ENCODE measurements at places on chromosomes 5 and 9. TPM values are rescaled to one million over a fixed set of nuclear protein-coding genes. Genes with fewer than 3 reads are reported as not detected.

- DNase-seq = no peak
These were observed 159.8 kb upstream of the MVB12B start for GRCh38 chr9:126166866-126167265.

Gene ADAMTSL1
- 0.46 TPM for total RNA-seq

DNA sequence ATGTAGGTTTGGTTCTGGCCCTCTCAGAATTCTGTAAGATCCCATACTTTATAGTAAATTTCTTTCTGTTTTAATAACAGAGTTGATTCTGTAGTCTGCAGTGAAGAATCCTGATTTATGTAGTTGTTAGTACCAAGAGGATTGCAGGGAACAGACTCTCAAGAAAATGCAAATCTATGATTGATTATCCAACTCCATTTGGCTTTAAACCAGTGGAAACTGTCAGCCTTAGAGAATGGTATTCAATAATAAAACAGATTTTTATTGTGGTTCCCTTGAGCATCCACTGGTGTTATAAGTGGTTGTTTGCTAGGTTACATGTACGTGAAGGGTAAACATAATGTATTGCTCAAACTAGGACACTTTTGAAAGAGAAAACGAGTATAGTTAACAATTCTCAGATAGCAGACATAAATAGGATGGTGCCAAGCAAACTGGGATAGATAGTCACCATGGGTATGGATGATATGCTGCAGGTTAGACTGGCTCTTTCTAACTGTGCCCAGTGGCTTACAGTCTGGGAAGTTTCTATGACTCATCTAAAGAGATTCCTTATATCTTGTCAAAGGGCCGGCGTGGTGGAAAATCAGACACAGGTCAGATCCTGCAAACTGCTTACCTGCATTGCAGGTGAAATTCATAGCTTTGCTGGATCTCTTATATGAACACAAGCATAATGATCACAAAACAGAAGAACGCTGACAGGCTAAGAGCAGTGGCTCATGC, 41.7 kb upstream of the RPS23 start:
- DNase-seq = no peak

Gene TXN
- 96.6 TPM for total RNA-seq

Gene HACD4
- 0.52 TPM for total RNA-seq

DNA sequence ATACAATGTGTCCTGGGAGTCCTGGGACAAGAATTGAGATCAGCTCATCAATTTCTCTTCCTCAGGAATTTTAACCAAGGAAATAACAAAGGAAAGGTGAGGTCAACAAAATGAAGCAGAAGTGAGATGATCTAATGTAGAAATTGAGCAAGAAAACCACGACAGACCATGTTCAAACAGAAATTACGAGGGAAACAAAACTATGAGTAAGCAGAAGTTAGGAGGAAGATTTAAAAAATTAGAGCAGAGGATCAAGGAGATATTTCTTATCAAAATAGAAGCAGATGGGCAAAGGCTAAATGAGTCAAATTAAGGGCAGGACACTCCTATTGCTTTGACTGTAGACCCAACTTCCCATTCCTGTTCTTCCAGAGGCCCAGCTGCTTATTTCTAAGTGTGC, 97.4 kb downstream of the HINT1 start:
- no peak for DNase-seq

DNA sequence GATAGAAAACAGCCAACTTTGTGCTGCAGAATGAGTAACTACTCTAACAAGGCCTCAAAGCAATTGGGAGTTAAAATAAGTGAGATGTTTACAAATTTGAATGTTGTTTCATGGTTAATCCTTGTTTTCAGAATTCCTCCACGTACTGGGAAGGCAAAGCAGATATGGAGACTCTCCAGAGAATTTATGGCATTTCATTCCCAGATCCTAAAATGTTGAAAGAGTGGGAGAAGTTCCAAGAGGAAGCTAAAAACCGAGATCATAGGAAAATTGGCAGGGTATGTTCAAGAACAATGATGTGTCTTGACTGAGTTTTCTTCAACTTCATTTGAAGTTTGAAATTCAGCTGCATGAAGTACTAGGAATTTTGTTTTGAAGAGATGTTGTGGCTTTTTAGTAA, 16.4 kb downstream of the TARS1 start:
- DNase-seq = no peak

DNA sequence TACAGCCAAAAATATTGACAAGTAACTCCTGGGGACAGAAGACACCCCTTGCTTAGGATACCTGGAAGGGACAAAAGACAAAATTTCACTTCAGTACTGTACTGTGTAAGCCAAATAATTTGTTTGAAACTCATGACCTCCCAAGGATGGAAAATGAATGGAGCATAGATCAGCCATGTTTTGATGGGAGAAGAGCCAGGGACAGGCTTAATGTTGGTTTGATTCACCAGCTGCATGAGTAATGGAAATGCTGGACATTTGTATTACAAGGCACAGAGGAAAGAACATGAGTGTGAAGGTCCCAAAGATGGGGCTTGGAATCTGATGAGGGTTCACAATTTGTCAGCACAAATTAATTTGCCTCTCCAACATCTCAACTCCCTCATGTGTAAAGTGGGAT, 122.8 kb downstream of the ENC1 start:
- DNase-seq = peak; percentile 18

DNA sequence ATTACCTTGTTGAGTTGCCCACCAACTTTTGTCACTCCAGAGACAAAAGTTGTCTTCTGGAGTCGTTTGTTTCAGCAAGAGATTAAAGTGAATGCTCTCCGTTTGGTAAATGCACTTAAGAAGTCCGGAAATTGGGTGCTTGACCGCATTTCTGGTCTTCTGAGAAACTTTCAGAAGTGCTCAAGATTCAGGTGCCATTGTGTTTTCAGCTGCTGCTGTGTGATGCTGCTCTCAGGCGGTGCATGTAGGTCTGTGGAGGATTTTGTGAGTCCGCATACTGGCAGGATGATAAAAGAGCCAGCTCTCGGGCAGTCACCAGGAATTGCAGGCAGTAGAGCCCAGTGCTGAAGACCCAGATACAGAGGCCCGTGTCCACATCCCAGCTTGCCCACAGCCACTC, 5.9 kb upstream of the NFIL3 start:
- no peak for DNase-seq

- DNase-seq = no peak
These were observed 701.7 kb downstream of the CETN3 start for GRCh38 chr5:89707891-89708290.

- no peak for DNase-seq
These were observed 52.6 kb downstream of the INIP start for GRCh38 chr9:112665347-112665746.

- DNase-seq = no peak
These were observed 287.6 kb downstream of the KDM4C start for GRCh38 chr9:7045361-7045760.
